Naive thymus-derived CD4-positive, alpha-beta T cell (primary cell): ENCODE measurements at places on chromosomes 6 and 20. TPM values are rescaled to one million over a fixed set of nuclear protein-coding genes. Genes with fewer than 3 reads are reported as not detected.

MOCS1 gene
- 3.0 TPM for total RNA-seq

FOXA2 gene
- not detected for total RNA-seq

GABRR1 gene
- total RNA-seq: not detected

DNA sequence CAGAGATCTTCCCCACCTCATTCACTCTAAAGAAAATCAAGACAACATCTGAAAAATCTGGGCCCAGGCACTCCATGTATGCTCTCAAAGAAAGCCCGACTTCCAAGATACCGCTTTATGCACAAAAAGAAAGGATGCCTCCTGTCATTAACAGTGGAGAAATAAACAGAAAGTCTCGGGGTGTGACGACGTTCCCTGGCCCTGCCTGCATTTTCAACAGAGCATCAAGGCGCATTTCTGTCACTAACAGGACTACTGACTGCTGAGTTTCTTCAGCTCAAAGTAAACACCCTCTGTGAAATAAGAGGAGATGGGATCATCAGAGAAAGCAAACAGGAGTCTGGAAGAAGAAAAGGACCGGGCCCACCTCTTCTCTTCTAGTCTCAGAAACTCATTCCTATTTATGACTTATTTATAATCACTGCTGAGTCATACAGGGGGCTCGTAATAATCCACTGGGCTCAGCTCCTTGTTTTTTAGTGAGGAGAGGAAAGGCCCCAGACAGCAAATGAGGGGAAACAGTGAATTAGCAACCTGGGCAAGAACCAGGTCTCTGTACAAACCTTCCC, 99.7 kb downstream of the ZMYND8 start:
- no peak for DNase-seq

DNA sequence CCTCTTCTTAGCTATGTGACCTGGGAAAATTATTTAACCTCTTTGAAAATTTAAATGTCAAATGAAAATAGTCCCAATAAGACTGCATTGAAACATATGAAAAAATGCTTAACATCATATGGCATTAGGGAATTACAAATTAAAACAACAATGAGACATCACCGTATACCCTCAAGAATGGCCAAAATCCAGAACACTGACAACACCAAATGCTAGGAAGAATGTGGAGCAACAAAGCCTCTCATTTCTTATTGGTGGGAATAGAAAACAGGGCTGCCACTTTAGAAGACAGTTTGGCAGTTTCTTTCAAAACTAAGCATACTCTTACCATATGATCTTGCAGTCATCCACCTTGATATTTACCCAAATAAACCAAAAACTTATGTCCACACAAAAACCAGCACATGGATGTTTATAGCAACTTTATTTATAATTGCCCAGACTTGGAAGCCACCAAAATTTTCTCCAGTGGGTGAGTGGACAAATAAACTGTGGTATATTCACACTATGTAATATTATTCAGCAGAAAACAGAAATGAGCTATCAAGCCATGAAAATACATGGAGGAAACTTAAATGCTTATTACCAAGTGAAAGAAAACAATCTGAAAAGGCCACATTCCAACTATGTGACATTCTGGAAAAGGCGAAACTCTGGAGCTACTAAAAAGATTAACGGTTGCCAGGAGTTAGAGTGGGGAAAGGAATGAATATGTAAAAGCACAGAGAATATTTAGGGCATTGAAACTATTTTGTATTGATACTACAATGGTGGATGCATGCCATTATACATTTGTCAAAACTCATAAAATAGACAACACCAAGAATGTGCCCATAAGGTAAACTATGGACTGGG, 459.9 kb downstream of the GRIK2 start:
- no peak for DNase-seq

SLC16A10 gene
- total RNA-seq: 26.6 TPM

- DNase-seq: no peak
Observed at GRCh38 chr6:2714111-2714895, 36.4 kb downstream of the MYLK4 start.

GRCh38 chr6:166460473-166461437, 78.0 kb upstream of the MPC1 start:
- no peak for DNase-seq

MAP3K4 gene
- 77.7 TPM for total RNA-seq

DNA sequence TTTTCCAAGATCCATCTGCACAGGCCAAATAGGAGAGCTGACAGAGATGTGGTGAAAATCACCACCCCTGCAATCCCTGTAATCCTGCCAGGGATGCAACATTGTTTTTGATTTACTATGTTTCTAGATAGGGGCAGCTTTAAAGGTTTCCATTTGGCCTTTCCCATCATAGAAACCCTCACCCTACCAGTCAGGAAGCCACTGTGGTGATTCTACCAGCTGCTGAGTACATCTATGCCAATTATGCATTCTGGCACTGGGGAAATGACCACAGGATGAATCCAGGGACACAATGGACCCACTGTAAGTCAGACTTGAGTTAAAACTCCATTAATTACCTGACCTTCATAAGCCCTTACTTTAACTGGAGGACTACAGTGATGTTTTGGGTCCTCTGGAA, 130.4 kb downstream of the TNFRSF21 start:
- no peak for DNase-seq
